Stimulated activated CD4-positive, alpha-beta T cell treated with anti-CD3 and anti-CD28 coated beads, Interleukin-15, amount 100 ng/mL, for 1 hour (primary cell): ENCODE measurements at places on chromosomes 6 and 20.

- DNase-seq = no peak
These were observed 270.6 kb upstream of the MARCKS start for GRCh38 chr6:113586413-113587077.

- DNase-seq = no peak
These were observed 85.3 kb downstream of the MAP7 start for GRCh38 chr6:136464874-136465273.

GRCh38 chr6:137112067-137112355 is 61.4 kb downstream of the IL22RA2 start:
- no peak for DNase-seq

DNA sequence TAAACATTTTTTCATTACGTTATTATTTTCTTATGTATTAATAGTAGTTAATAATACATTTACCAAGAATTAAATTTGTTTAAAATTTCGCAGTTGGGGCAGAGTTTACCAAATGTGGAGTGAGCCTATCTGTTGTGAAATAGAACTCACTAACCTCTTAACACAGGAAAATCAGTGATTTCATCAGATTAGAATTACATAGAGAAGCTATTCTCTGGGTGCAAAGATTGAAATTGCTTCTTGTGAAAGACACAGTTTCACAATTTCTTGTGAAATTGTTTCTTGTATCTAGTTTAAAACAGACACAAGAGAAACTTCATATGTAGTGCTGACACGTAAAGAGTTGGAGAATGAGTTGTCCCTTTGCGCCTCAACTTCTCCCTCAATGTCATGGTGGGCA is 69.4 kb upstream of the PRL start:
- DNase-seq = no peak

- DNase-seq = no peak
These were observed 9.1 kb upstream of the TAGAP start for GRCh38 chr6:159053781-159054398.

- DNase-seq = no peak
These were observed 193.6 kb downstream of the PTPRT start for GRCh38 chr20:42996141-42996540.

DNA sequence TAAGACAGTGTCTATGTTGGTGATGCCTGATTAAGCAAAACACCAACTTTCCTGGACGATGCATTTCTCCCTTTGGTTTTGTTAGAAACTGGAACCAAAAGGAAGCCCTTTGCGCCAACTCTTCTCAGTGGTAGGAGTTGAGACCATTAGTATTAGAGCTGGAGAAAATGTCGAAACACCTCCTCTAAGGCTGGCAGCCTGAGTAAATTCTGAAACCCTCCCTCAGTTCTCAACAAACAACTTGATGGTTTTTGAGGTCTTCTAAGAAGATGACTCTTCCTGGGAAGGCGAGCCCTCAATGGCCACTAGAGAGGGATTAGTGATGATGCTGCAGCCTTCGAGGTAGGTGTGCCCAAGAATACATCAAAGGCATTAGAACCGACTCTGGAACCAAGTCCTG is 78.4 kb upstream of the CCN6 start:
- DNase-seq = no peak

DNA sequence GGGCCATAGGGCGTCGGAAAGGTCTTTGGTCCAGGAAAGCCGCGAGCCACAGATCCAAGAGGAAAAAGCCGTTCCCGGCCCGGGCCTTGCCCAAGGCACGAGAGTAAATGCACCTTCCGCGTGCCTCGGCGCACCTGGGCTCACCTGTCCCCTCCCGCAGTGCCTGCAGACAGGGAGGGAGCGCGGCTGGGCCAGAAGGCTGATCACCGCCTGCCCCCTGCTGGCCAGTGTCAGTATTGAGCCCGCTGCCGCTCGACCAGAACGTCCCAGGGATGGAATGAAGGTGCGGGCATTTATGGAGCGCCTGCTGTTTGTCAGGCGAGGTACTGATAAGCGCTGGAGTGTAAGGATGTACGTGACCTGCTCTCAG is 679 bp upstream of the LPIN3 start:
- peak; percentile 65 for DNase-seq
